Cerebellar cortex (tissue), 1 donor: ENCODE measurements at places on chromosomes 4 and X.
A peak's percentile ranks its signal among the peaks of the same experiment; 100 is the strongest.

DNA sequence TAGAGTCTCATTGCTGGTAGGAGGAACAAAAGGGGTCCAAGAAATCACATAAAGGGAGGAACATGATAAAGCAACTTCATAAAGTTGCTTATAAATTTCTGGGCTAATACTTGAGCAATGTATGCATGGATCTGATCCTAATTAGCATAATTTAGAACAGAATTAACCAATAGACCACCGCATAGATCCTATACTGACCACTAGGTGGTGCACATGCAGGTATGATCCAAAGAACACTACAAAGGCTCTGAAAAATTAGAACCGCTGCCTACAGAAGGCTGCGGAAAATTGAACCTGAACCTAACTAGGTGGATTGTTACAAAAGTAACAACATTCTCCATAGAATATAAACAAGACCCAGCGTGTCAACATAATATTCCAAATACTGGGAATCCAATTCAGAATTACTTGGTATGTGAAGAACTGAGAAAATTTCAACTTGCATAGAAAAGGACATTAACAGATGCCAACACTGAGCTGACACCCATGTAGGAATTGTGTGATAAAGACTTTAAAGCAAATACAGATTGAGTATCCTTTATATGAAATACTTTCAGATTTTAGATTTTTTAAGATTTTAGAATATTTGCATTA, 23.3 kb downstream of the BRCC3 start:
- DNase-seq: peak; percentile 36

GRCh38 chrX:138754861-138755260, 43.3 kb upstream of the FGF13 start:
- no peak for DNase-seq

DNA sequence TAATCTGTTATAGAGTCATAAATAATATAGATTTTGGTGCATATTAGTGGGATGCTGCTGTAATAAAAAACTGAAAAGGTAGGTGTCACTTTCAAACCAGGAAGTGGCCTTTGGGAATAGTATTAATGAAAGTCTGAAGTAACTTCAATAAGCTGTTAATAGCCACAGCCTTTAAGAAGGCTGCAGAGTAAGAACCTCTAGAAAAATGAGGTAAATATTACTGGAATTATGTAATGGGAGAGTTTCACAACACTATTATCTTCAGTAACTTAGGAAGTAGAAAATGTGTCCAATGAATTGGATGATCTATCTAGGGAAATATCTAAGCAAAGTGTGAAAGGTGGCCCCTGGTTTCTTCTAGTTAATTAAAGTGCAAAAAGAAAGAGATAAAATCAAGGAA, 104.7 kb downstream of the NCAPG start:
- no peak for DNase-seq

DNA sequence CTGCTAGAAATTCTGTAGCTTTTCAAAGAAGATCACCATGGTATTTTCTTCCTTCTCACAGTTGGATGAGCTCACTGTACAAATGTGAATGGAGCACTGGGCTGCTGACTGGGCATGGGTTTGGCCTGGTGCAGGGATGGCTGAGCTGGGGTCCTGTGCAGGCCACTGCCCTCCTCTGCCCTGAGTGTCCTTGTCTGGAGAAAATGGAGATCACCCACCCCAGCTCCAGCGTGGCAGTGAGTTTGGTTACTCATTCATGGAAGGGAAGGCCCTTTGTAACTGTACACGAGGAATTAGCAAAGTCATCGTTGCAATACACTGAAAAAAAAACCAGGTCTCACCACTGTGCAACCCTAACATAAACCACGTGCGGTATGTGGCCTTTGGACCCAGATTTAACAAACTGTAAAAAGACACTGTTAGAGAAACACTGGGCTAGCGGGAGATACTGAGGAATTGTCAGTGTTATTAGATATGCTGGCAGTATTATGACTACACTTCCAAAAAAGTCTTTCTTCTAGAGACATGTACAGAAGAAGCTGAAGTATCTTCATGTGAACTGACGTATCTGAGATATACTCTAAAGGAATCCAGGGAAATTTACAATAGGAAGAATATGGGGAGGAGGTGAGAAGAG, 16.1 kb upstream of the TBC1D14 start:
- DNase-seq: no peak

DNA sequence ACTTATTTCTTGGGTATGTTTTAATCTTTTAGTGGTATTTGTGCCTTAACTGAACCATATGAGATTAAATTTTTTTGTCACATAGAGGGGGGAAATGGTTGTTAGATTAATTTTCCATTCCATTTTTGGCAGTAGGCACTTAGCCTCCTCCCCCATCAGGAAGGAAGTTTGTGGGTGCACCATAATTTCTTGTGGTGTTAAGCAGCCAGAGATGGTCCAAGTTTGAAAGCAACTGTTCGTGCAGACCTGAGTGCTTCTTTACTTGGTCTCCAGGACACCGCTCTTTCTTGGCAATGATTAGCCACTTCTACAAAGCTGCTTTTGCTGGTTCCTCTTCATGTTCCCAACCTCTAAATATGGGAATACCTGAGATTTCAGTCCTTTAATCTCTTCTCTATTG, 92.7 kb upstream of the RPL34 start:
- DNase-seq: no peak

DNA sequence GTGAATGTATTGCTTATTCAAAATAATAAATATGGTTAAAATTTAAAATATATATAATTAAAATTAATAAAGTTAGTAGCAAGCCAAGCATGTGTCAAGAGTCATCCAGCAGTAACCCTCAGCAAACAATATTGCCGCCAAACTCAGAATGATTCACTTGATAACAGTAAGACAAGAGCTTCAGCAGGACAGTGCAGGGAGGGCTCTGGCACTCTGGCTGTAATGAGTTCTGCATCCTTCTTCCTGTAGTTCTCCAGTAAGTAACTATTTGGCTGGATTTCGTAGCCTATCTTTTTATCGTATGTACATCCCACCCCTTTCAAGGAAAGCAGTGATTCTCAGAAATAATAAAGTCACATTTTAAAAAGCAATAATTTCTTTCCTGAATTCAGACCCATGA, 17.6 kb downstream of the OTUD6A start:
- DNase-seq: no peak

- no peak for DNase-seq
These were observed 1920.6 kb downstream of the ARAP2 start for GRCh38 chr4:34323549-34324320.

GRCh38 chr4:175824076-175824475, 12.0 kb upstream of the GPM6A start:
- DNase-seq: no peak
